ENCODE measurements at places on chromosomes 5 and 9.
A peak's percentile ranks its signal among the peaks of the same experiment; 100 is the strongest.

GRCh38 chr9:110835404-110835803 is 166.8 kb downstream of the MUSK start:
- DNase-seq, result no peak

- DNase-seq, result no peak
Observed at GRCh38 chr9:34964458-34964857, 6.4 kb downstream of the PHF24 start.

DNA sequence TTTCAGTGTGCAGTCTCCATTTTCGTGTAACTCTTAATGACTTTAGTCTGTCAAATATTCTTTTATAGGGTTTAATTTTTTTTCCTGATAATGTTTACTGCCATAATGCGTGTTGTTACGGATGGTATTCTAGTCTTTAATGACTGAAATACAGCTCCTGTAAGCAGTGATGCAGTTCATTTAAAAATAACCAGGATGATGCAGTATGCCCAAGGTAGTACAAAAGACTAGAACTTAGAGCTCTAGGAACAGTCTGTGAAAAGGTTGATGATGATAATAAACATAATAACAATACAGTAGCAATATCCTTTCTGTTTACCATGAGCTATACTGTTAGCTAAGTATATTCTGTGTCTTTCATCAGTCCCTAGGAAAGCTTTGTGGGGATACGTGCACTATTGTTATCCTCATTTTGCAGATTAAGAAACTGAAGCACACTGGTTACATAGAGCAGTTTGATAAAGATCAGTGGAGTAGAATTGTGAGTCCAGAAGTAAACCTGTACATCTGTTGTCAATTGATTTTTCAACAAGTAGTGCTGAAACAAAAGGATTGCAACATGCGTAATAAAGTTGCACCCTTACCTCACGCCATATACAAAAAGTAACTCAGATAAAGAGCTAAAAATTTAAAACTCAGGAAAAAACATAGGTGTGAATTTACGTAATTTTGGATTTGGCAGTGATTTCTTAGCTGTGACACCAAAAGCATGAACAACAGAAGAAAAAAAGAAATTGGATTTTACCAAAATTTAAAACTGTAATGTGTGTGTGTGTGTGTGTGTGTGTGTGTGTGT is 64.5 kb downstream of the MTREX start:
- DNase-seq, result no peak

GRCh38 chr9:33241298-33241697 is 1.3 kb downstream of the SPINK4 start:
- no peak for DNase-seq

DNA sequence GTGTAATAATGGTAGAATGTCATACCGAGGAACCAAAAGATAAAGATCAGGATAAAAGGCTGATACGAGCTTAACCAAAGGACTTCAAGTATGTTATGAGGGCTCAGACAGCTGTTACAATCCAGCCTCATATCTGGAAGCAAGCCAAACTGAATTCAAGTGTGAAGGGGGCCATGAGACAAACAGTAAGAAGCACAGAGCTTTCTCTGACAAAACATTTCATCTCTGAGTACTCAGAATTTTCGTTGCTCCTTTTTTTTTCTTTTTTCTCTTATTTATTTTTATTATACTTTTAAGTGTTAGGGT is 52.9 kb upstream of the CD180 start:
- DNase-seq, result no peak

DNA sequence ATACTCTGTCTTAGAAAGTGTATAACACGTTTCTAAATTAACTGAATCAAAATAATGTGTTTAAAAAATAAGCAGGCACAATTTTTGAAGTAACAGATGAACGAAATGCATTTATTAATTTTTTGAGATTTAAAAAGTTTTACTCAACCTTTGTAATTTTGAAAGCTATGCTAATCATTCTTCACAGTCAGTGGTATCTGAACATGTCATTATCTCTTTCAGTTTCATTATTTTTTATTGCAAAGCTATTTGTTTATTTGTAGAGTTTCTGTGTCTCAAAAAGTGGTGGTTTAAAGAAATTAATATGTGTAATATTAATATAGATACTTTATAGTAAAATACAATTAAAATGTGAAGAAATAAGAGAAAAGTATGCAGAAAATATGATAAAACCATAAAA is 11.2 kb downstream of the CHSY3 start:
- DNase-seq, result no peak

GRCh38 chr9:114985959-114986501 is 55.6 kb upstream of the TNFSF8 start:
- DNase-seq, result no peak

DNA sequence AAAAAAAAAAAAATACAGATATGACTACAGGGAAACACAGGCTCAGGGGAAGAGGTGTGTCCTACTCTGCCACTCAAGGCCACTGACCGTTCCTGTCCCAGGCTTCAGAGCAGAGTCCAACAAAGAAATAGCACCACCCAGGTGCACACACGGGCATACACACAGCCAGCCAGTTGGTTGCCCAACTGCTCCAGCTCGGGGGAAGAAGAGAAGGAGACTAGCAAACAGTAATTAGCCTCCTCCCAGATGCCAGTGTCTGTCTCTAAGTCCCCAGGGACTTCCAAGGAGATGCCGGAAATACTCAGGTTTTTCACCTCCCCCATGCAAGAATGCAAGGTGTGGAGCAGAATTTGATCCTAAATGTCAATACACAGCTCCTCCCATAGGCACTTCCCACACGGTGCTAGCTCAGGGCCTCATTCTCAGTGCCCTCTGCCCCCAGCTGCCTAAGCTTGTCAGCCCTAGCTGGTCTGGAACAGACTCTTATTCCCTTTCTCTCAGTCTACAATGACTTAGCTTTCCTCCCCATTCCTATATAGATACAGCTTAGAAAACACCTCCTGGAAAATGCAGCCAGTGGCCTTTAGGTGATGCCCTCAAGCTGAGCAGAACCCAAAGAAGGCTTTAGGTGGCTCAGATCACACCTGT is 1.7 kb downstream of the MYORG start:
- no peak for DNase-seq

GRCh38 chr9:90189306-90189705 is 453.3 kb downstream of the DIRAS2 start:
- DNase-seq, result no peak

DNA sequence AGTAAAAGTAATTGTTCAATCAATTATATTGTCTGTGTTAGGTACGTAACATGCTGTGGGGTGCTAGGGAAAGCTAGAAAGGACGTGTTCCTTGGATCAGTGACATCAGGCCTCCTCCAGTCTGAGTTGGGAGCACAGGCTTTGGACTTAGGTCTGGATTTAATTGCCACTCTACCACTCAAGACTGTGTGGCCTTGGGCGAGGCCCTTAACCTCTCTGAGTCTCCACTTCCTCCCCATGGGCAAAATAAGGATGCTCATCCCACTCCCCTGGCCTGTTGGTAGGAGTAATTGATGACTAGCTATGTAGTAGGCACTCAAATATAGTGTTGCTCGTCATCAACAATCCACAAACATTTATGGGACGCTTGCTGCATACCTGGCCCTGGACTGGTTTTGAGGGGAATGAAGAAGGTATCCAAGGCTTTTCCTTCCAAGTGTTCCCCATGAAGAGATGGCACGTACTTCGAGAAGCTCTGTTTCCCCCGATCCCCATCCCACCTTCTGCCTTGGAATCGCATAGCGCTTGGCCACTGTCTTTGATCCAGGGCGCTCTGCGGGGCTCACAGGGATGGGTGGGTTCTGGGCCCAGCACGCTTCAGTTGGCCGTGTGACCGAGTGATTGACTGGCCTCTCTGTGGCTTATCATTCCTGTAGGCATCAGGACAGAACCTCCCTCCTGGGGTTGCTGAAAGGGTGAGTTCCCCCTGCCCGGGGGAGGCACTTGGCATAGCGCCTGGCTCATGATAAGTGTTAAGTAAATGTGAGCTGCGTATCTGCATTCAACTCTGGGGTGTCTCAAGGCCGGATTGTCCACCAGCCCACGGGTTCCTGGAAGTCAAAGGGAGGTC is 8.1 kb downstream of the FGF18 start:
- DNase-seq, result no peak

- no peak for DNase-seq
Observed at GRCh38 chr5:14341571-14342230, 198.6 kb downstream of the TRIO start.

DNA sequence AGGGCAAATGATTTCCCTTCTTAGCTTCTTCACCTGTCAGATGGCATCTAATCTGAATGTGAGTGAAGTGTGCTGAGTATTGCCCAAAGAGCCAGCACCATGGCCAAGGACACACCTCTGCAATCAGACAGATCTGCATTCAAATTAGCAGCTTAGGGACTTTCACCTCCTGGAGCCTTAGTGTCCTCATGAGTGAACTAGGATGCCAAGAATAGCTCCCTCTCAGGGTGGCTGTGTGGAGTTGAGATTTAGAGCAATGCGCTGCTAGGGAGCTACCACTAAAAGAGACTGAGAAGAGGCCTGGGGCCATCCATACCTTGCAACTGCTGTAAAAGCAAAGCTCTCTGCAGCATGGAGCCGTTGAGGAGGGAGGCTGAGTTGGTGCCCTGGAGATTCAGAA is 1.4 kb downstream of the CIZ1 start:
- no peak for DNase-seq

DNA sequence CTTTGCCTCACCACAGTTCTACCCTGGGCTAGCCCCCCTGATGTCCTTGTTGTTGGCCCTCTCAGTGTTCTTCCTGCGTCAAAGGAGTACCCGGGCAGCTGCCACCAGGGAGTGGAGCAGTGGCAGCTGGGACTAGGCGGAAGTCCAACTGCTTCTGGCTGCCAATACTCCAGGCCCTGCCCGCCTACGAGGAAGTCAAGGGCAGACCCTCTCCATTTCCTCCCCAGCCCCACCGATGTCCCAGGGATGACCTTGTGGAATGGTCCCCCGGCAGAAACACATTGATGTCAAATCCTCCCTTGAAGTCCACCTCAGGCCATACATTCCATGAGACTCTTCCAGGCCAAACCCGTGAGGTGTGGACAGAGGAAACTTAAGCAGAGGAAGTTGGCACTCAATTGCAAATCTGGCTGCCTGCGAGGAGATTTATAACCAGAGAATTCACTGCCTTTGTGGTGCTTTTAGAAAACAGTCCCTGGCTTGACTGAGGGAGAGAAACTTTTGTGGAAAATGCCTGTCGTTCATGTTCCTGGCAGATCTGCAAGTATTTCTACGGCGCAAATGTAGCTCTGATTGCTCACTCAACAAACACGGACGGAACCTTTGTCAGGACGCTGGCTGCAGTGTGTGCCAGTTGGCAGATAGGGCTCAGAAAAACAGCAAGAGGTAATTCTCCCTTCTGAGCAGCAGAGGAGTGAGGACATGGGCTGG is 339.7 kb downstream of the RAB3C start:
- DNase-seq, result no peak

GRCh38 chr9:135641745-135642144 is 2.4 kb upstream of the GLT6D1 start:
- DNase-seq, result no peak

- DNase-seq, result peak; percentile 76
Observed at GRCh38 chr5:59039296-59040023, 456.6 kb downstream of the RAB3C start.

- no peak for DNase-seq
Observed at GRCh38 chr9:36396985-36397384, 3.1 kb downstream of the RNF38 start.

- no peak for DNase-seq
Observed at GRCh38 chr9:87683751-87684626, 41.9 kb upstream of the CTSL start.

- no peak for DNase-seq
Observed at GRCh38 chr9:79600466-79600865, 28.7 kb downstream of the TLE4 start.

DNA sequence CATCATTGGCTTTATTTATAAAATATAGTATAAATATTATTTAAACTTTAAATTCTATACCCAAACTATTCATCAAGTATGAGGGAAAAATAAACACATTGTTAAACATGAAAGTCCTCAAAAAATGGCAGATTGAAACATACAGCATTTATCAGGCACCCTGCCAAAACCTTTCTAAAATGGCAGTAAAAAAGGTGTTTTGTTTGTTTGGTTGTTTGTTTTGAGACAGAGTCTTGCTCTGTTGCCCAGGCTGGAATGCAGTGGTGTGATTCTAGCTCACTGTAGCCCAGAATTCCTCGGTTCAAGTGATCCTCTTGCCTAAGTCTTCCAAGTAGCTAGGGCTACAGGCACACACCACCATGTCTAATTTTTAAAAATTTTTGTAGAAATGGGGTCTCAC is 60.1 kb upstream of the ECM2 start:
- no peak for DNase-seq

- no peak for DNase-seq
Observed at GRCh38 chr9:94693485-94694204, 32.9 kb upstream of the AOPEP start.

DNA sequence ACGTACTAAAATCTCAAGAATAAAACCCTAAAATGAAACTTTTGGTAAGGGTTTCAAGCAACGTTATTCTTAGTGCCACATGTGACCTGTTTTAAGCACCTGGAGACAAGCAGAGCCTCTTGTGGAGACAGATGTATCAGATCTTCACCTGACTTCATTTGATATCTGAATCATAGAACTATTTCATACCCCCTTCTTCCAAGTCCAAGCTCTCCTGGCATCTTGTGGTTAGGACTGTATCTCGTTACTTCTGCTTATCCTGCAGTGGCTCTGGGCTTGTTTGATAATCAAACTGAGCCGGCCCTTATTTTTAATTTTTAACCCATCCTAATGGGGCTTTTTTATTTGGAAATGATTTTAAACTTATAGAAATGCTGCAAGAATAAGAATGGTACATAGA is 11.1 kb upstream of the FSD1L start:
- no peak for DNase-seq

DNA sequence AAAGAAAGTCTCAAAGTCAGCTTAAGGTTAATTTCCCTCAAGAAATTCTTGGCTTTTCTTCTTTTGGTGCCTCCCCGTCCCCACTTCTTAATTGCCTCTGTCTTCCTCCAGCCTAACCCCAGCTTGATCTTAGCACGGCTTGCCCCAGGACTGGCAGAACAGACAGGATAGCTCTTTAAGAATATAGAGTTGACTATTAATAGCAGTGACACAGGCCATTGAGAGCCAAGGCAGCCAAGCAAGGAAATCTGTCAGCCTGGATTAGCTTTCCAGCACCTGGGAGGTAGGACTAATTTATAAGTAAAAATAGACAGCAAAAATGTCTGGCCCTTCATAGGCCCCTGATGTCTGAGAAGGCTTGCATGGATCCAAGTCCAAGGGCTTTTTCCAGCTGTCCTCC is 384.6 kb upstream of the SLC30A5 start:
- DNase-seq, result no peak

- DNase-seq, result no peak
Observed at GRCh38 chr9:132931178-132931735, 13.2 kb downstream of the TSC1 start.

DNA sequence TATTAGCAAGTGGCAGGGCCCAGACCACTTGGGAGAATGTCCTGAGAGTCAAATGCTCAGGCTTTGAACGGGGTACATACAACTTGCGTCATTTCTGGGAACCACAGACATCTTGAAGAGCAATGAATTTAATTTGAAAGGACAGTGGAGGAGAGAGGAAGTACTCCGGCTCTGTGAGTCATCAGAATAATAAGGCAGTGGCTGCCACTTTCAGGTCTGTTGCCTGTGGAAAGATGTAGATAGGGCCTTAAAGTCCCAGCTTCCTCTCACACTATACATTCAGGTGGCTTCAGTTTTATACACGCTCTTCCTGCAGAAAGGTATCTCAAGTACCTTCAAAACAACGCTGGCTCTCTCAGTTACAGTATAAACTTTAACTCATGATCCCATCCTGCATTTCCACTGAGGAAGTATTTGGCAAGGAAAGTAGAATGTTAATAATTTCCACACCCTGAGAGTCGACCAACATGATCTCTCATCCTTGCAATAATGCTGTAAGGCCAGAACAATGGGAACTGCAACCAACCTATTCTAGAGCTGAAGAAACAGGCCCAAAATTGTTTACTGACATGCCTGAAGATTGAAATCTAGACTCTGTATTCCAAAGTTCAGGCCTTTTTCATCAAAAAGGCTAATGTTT is 6.8 kb upstream of the PRUNE2 start:
- DNase-seq, result no peak
